ENCODE measurements at places on chromosomes 7 and 10.

- DNase-seq, result no peak
Measured at GRCh38 chr10:43376828-43377423, 5.5 kb downstream of the FXYD4 start.

GRCh38 chr10:33600381-33600780 lies 265.9 kb upstream of the NRP1 start:
- no peak for DNase-seq

DNA sequence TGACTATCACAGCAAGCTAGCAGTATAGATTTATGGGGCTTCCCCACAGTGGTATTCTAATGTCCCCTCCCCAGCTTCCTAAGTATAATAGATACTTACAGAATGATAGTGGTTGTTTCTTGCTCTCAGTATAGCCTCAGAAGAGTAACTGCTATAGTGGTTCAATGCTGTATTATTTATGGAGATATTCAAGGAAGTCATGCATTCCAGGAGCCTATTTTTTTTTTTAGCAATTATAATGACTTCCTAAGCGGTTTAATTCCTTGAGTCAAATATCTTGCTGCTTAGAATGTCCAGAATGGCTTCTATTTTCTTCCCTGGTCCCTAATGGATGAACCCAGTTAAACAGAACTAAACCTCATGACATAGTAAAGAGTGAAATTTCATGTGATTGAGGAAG lies 451.5 kb upstream of the SEMA3D start:
- DNase-seq, result no peak

- DNase-seq, result no peak
Measured at GRCh38 chr7:6705959-6706665, 635 bp downstream of the ZNF12 start.

- DNase-seq, result no peak
Measured at GRCh38 chr10:12707461-12708185, 293.9 kb downstream of the CCDC3 start.

DNA sequence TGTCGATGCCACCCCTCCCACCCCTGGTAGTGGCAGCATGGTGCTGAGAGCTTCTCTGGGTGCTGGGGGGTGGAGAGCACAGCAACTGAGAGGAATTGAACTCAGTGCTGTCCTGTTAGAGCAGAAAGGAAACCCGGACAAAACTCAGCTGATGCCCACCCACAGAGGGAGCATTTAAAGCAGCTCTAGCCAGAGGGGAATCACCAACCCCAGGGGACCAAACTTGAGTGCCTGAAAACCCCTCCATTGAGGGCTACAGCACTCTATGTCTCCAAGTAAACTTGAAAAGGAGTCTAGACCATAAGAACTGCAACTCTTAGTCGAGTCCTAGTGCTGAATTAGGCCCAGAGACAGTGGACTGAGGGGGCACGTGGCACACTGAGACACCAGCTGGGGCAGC lies 16.8 kb upstream of the FOXI2 start:
- no peak for DNase-seq

- DNase-seq, result no peak
Measured at GRCh38 chr10:10208196-10208595, 809.5 kb upstream of the CELF2 start.

- DNase-seq, result no peak
Measured at GRCh38 chr7:149027055-149027454, 1.2 kb downstream of the PDIA4 start.

DNA sequence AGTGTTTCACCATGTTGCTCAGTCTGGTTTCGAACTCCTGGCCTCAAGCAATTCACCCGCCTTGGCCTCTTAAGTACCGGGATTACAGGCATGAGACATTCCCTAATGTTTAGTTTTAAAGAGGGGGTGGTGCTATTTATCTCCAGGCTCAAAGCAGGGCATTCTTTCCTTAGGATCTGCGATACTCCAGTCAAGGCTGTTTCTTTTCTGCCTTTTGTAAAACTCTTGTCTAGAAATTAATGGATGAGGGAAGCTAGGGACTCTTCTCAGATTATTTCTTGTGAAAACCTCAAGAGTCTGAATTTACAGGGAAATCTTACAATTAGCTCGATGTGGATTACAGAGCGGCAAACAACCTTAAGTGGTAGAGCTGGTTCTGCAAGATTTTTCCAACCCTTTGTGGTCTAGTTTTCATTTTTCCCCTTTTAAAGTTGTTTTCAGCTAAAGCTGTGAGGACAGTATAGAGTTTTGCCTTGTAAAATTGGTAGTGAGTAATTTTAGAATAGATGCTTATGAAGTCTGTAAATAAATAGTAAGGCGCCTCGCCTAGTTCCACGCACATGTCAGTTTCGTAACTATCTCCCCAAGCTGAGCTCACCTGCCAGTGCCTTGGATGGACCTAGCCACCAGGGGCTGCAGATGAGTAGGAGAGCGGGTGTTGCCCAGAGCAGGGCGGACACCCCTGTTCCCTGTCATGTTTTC lies 53.1 kb downstream of the CUX1 start:
- no peak for DNase-seq

- no peak for DNase-seq
Measured at GRCh38 chr10:22723783-22724182, 9.4 kb upstream of the PIP4K2A start.

GRCh38 chr7:91692800-91693199 lies 187.7 kb downstream of the MTERF1 start:
- no peak for DNase-seq
